ENCODE measurements at places on chromosomes 4 and X.

GRCh38 chr4:52015366-52015765 is 4.8 kb downstream of the LRRC66 start:
- no peak for DNase-seq

GRCh38 chr4:4818415-4819212 is 40.9 kb upstream of the MSX1 start:
- no peak for DNase-seq

DNA sequence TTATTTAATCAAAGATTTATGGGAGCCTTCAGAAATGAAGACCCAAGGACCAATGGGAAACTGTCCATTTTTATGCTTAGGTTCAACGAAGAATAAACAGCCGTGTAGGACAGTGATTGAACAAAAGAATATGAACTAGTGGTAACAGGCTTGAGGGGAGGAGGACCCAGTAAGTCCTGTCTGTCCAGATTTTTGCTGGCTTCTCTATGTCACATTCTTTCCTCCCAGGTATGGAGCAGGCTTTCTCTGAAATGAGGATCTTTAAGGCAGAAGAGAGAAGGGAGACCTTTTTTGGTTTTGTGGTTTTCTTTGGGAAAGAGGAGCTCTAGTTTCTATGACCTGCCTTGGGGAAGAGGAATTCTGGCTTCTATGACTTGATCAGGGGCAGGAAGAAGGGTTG is 74.1 kb downstream of the BANK1 start:
- no peak for DNase-seq

DNA sequence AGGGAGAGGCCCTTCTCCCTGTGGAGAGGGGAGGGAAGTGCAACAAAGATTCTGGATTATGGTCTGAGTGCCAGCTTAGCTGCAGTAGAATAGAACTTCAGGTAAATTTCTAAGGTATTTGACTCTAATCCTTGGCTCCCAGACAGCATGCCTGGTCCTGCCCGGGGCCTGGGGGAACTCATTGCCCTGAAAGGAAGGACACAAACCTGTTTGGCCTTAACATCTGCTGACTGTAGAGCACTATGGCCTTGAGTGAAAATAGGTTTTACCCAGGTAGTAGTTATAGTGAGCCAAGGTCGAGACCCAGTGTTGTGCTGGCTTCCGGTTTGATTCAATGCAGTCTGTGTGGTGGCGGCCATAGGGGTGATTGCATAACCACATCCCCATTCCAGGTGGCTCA is 64.4 kb downstream of the RPS6KA6 start:
- no peak for DNase-seq
